NCI-H1092 treated with DMSO at 0.1 percent for 48 hours (cell line): ENCODE measurements at places on chromosomes 4 and X.

- DNase-seq, result no peak
These were observed 139.0 kb downstream of the TSPAN5 start for GRCh38 chr4:98519268-98519977.

- peak; percentile 33 for DNase-seq
These were observed 1.0 kb upstream of the USP27X start for GRCh38 chrX:49878128-49878833.

GRCh38 chrX:154918060-154918483 is 31.9 kb downstream of the F8A1 start:
- peak; percentile 70 for DNase-seq

DNA sequence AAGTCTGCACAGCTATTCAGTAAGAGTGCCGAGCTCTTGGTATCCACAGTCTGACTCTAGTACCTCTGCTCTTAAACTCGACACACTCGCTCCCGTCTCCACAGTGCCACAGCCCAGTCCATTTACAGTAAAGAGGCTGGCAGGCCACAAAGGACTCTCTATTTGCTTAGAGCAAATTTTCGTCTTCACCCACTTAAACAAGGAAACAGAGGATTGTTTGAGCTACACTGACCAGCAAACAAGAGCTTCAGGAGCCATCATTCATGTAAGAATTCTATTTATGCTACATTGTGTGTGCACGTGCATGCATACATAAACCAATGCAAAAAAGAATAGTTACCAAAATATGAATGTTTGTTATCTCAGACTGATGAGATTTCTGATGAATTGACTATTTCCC is 290.2 kb downstream of the USP46 start:
- DNase-seq, result peak; percentile 69

- DNase-seq, result no peak
These were observed 61.3 kb upstream of the MXRA5 start for GRCh38 chrX:3407781-3408180.

DNA sequence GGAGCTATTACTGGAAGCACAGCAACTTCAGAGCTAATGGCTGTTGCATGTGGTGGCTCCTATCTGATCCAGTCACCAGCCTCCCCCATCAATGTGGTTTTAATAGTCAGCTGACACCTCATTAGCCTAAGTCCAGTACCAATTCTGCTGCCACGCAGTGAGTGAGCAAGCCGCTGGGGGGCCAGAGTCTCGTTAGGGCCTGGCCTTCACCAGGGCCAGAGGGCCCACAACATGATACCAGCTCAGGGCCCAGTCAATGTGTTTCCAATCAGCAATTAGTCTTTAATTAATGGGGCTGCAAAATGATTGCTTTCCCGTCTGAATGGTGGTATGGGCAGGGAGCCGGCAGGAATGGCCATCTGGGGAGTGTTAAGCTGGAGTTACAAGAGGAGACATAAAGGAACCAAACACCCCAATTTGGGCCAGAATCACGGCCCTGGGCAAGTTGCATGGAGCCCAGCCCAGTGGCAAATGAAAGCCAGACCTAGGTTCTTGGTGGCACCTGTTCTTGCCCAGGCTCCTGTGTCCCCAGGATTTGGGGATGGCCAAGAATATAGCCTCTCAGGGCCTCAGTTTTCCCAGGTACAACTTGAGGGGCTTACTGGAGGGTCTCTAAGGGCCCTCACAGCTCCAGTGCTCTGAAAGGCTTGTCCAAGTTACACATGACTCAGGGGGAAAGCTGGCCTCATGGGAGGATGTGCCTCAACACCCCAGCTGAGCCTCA is 119.2 kb downstream of the EFNB1 start:
- no peak for DNase-seq

- DNase-seq, result no peak
These were observed 204.9 kb upstream of the PPARGC1A start for GRCh38 chr4:24094726-24095125.

- no peak for DNase-seq
These were observed 3.5 kb upstream of the GSX2 start for GRCh38 chr4:54096295-54096962.

DNA sequence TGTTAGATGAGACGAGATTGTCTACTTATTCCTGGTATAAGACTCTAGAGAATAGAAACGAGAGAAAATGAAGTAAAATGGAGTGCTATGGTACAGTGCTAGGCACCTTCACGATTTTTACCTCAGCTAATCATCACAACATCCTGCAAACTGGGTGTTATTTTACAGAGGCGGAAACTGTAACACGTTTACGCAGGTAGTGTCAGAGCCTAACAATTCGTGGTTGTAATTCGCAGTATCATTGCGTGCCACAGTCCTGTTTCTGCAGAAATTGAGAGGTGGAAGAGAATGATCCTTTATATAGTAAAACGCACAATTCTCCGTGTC is 383 bp upstream of the TBC1D19 start:
- DNase-seq, result no peak

- DNase-seq, result no peak
These were observed 1.1 kb upstream of the SEL1L3 start for GRCh38 chr4:25863831-25864418.

DNA sequence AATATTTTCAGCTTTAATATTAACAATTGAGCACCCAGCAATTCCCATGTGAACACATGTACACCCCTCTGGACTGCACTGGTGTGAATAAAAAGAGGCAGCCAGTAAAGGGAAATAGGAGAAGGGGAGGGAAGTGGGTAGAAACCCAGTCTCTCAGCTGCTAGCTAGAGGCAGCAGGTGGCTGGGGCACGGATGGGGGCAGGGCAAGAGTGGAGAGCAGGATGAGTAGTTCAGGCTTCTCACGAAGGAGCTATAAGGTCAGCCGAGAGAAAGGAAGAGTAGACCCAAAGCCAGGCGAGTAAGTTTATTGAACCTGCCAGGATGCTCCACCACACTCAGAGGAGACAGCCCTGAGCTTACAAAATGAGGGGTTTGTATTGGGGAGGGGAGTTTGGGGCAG is 184.8 kb upstream of the MTMR8 start:
- DNase-seq, result no peak

- peak; percentile 64 for DNase-seq
These were observed at the start of gene NSG1 for GRCh38 chr4:4386736-4387392. TSS of gene NSG1 (plus strand) at chr4:4387102. CDS start at chr4:4387630, 528 bp downstream.

- no peak for DNase-seq
These were observed 24.3 kb downstream of the TRPC5 start for GRCh38 chrX:112058255-112058654.

DNA sequence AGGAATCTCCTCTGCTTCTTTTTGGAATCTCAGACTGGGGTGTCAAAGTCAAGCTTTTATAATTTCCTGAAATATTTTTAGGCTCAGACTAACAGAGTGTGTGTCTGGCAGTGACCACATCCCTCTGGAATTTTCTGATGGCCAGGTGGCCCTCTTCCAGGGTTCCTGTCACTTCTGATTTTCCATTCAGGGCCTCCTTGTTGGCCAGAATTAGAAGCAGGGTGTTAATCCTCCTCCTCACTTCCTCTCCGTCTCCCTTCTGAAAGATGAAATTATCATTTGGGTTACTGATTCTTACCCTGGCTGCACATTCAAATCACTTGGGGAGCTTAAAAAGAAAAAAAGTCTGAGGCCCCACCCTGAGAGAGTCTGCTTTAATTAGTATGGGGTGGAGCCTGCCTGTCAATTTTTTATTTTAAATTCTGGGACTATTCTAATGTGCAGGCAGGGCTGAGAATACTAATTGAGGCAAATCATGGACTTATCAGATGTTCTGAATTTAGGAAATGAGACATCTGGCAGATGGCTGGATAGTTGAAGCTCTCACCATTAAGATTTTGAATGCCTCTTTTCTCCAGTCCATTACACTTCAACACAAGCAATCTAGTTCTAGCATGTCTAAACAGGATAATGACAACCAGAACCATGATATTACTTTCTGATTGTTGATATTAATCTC is 43.2 kb downstream of the HAND2 start:
- DNase-seq, result peak; percentile 23

DNA sequence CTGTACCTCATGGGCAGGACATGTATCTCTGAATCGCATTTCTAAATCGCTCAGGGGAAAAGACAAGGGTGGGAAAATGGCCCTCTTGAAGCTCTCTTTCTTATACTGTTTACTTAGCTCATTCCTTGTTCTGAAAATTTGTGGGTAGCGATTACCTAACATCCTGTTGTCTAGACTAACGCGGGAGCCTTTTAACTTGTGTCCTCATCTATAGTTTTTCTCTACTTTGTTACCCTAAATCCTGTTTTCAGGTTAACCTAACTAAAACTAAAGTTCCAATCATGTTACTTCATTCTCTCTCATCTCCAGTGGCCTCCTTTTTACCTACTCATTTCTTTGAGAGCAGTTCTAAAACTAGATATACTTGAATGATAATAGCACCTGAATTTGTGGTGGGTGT is 45.0 kb downstream of the SNX25 start:
- DNase-seq, result no peak

DNA sequence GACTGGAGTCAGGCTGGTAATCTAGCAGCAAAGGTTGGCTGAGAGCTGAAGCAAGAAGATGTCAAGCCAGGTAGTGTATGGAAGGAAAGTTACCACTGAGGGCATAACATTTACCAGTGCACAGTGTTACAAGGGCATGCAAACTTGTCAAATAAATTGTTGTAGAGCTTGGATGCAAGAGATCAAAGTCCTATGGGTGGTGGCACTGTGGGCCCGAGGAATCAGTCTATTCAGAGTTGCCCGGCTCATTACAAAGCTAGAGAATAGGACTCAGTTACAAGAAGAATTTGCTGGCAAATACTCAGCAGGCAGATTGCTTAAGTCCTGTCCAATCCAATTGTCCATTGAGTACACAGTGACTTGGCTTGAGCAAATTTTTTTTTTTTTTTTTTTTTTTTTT is 2043.8 kb downstream of the ARAP2 start:
- no peak for DNase-seq

GRCh38 chrX:104098919-104099318 is 13.4 kb upstream of the ZCCHC18 start:
- no peak for DNase-seq

DNA sequence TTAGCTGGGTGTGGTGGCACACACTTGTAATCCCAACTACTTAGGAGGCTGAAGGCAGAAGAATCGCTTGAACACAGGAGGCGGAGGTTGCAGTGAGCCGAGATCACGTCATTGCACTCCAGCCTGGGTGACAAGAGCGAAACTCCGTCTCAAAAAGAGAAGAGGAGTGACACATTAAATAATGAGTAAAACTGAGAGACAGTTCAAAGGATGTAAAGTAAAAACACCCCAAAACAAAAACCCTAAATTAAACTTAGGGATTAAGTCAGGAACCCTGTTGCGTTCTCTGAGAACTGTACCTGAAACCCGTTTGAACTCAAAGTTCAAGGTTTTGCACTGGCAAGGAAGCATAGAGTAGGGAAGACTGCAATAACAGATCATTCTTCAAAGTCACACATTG is 141.7 kb downstream of the BRWD3 start:
- DNase-seq, result no peak

DNA sequence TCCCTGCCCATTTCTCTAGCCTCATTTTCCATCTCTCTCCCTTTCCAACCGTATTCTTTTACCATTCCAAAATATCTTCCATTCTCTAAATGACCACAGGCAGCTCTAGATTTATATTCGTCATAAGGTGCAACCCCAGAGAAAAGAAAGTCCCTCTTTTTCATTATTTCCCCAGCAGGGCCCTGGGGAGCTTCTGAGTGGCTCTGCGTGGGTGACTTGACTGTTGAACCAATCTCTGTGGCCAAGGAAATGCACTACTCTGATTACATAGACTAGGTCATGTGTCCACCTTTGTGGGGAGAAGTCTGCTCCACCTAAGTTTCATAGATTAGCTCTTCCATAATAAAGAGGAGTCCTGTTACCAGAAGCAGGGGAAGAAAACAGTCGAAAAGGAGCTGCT is 51.4 kb downstream of the ATOH1 start:
- no peak for DNase-seq

DNA sequence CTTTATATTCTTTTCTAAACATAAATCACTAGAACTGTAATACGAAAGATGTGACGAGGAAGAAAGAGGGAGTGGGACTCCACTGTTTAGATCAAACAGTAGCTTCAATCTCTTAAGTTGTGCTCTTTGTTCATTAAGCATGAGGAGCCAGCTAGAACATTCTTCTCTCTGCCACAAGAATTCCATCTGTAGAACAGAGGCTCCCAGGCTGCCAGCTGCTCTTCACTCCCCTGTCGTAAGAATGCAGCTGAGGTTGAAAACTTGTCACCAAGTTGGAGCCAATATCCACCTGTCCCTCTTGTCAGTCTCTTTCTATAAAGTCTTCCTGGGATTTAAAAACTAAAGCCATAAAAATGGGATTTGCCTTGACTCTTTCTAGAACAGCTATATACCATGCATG is 65.0 kb upstream of the SEC24B start:
- DNase-seq, result no peak
